ENCODE measurements at places on chromosomes 4 and X.

- H3K36me3 ChIP-seq: peaks cover 3% of the 10 kb centered on the region
- no peaks in the 10 kb centered on the region for H3K4me1 ChIP-seq
- no peak for DNase-seq
- no peak overlapping the region for H3K27ac ChIP-seq
- no peaks in the 10 kb centered on the region for H3K27me3 ChIP-seq
Observed at GRCh38 chrX:120522820-120523219, 37.9 kb downstream of the CUL4B start.

GRCh38 chr4:168409089-168409801 is 71.0 kb downstream of the DDX60L start:
- H3K27me3 ChIP-seq: no peaks in the 10 kb centered on the region
- H3K4me3 ChIP-seq: no peak overlapping the region
- DNase-seq: no peak
- peaks cover 5% of the 10 kb centered on the region for H3K4me1 ChIP-seq

- DNase-seq: no peak
Observed at GRCh38 chr4:110108422-110108821, 90.0 kb downstream of the ELOVL6 start.

- peak overlapping the region; percentile 99 for H3K4me3 ChIP-seq
- no peaks in the 10 kb centered on the region for H3K27me3 ChIP-seq
Observed at GRCh38 chr4:82430964-82431745, 765 bp downstream of the ENOPH1 start.

- H3K27ac ChIP-seq: no peak overlapping the region
- H3K4me3 ChIP-seq: no peak overlapping the region
- peaks cover 9% of the 10 kb centered on the region for H3K4me1 ChIP-seq
- no peaks in the 10 kb centered on the region for H3K27me3 ChIP-seq
- peaks cover 29% of the 10 kb centered on the region for H3K36me3 ChIP-seq
- no peak for DNase-seq
Observed at GRCh38 chr4:73064536-73064935, 5.0 kb downstream of the COX18 start.

GRCh38 chr4:26741491-26741871 is 119.2 kb upstream of the STIM2 start:
- H3K4me1 ChIP-seq: no peaks in the 10 kb centered on the region
- no peaks in the 10 kb centered on the region for H3K27me3 ChIP-seq
- peaks cover 5% of the 10 kb centered on the region for H3K36me3 ChIP-seq
- no peak for DNase-seq
- H3K27ac ChIP-seq: no peak overlapping the region

- H3K4me3 ChIP-seq: no peak overlapping the region
- DNase-seq: no peak
- no peak overlapping the region for H3K27ac ChIP-seq
Observed at GRCh38 chr4:118389721-118390120, 36.9 kb upstream of the PRSS12 start.

DNA sequence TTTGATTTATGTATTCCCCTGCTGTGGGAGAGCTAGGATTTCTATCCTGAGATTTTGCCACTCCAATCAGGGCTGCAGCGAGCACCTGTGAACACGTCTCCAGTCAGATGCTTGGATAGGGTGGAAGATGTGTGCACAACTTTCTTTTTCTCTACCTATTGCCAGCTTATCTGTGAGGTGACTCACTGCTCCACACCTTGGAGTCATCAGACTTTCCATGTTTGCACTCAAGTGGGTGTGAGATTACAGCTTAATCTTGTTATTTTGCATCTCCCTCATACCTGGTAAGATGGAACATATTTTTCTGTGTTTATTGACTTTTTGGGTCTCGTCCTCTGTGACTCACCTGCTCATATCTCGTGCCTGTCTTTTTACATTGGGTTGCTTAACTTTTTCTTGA is 32.2 kb downstream of the PSAPL1 start:
- H3K36me3 ChIP-seq: no peaks in the 10 kb centered on the region
- peaks cover 16% of the 10 kb centered on the region for H3K27me3 ChIP-seq
- no peak overlapping the region for H3K27ac ChIP-seq
- H3K4me3 ChIP-seq: no peak overlapping the region
- no peak for DNase-seq
- peaks cover 12% of the 10 kb centered on the region for H3K4me1 ChIP-seq

- H3K27ac ChIP-seq: no peak overlapping the region
- no peaks in the 10 kb centered on the region for H3K36me3 ChIP-seq
- no peak for DNase-seq
- H3K4me1 ChIP-seq: no peaks in the 10 kb centered on the region
Observed at GRCh38 chr4:142728233-142728632, 117.9 kb downstream of the INPP4B start.

- H3K4me1 ChIP-seq: peaks cover 40% of the 10 kb centered on the region
- H3K36me3 ChIP-seq: no peaks in the 10 kb centered on the region
- DNase-seq: no peak
- H3K27ac ChIP-seq: peak overlapping the region; percentile 93
- no peak overlapping the region for H3K4me3 ChIP-seq
Observed at GRCh38 chr4:53593765-53594164, 2.5 kb upstream of the LNX1 start.

DNA sequence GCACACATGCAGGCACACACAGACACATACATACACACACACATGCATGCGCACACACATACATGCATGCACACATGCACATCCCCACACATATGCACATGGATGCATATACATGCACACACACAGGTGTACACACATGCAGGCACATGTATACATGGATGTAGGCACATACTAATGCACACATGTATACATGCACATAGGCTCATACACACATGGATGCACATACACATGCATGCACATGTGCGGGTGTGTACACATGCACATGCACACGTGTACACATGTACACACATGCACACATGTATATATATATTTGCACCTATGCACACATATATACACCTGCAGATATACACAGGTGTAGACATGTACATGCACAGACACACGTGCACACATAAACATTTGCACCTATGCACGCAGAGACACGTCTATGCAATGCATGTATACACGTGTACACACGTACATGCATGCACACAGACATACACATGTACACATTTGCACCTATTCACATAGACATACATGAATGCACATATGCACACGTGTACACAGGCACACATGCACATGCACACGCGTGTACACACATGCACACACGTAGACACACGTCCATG is 4.0 kb downstream of the PLCXD1 start:
- no peaks in the 10 kb centered on the region for H3K27me3 ChIP-seq
- peak overlapping the region; percentile 22 for H3K4me3 ChIP-seq
- no peak for DNase-seq
- no peak overlapping the region for H3K27ac ChIP-seq

DNA sequence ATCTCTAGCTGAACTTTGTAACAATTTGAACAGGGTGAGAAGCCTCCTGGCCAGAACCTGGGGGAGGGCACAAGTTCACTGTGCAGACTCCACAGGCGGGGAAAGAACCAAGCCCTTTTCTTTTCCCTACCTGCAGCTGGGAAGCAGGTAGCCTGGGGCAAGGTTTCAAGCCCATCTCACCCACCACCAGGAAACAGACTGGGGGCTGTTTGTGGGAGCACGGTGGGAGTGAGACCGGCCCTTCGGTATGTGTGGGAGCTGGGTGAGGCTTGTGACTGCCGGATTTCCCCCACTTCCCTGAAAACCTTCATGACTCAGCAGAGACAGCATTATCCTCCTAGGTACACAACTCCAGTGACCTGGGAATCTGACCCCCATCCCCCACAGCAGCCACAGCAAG is 211.7 kb downstream of the ZNF674 start:
- H3K27ac ChIP-seq: no peak overlapping the region
- no peaks in the 10 kb centered on the region for H3K4me1 ChIP-seq
- DNase-seq: no peak
- H3K36me3 ChIP-seq: no peaks in the 10 kb centered on the region
- H3K4me3 ChIP-seq: no peak overlapping the region

GRCh38 chr4:4328840-4329239 is 38.8 kb downstream of the ZBTB49 start:
- no peaks in the 10 kb centered on the region for H3K27me3 ChIP-seq
- no peak overlapping the region for H3K27ac ChIP-seq
- no peak overlapping the region for H3K4me3 ChIP-seq
- no peak for DNase-seq
- no peaks in the 10 kb centered on the region for H3K4me1 ChIP-seq

GRCh38 chrX:37349221-37350033 is at the start of gene PRRG1:
TSS of gene PRRG1 (plus strand) at chrX:37349364. CDS start at chrX:37406250, 56,886 bp downstream.
- peak within 1 kb of the TSS; percentile 95 for H3K4me3 ChIP-seq
- peak; percentile 77 for DNase-seq
- no peaks in the 10 kb centered on the region for H3K4me1 ChIP-seq
- H3K27me3 ChIP-seq: no peaks in the 10 kb centered on the region

- no peaks in the 10 kb centered on the region for H3K27me3 ChIP-seq
- no peaks in the 10 kb centered on the region for H3K4me1 ChIP-seq
- peak overlapping the region; percentile 96 for H3K27ac ChIP-seq
- H3K4me3 ChIP-seq: peak overlapping the region; percentile 94
Observed at GRCh38 chrX:154370300-154371016, 4.0 kb downstream of the FLNA start.

DNA sequence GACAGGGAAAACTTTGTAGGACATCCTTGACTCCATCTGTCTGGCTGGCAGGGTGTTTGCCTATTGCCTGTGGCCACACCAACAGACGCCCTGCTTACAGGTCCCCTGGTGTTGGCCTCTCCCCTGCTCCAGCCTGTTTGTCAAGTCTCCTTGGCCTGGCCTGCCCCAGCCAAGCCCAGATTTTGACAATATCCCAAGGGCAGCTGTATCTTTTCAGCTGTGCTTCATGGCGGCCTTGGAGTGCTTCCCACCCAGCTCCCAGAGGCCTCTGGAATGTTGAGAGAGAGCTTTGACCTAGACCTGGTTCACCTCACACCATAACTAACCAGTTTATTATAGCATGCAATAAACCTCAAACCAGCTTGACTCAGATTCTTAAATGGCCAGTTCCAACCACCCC is 204.0 kb upstream of the NHS start:
- DNase-seq: no peak
- H3K4me1 ChIP-seq: peaks cover 16% of the 10 kb centered on the region
- no peak overlapping the region for H3K27ac ChIP-seq
- H3K4me3 ChIP-seq: no peak overlapping the region

DNA sequence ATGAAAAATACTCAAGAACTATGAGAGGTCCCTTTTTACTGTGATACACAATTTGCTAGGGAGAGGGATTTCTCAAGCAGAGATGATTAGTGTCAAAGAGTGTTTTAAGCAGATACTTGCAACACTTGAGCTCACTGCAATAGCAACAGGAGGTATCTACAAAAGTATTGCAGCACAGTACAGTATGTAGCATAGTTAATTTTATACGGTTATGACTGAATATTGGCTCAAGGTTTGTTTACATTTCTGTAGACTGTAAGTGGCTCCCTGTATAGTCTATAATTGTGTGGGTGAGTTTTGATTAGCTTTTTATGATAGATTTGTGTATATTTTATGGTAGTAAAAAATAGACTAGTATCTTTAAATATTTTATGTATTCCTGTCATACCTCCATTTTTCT is 1177.2 kb downstream of the TECRL start:
- H3K27ac ChIP-seq: no peak overlapping the region
- H3K4me1 ChIP-seq: no peaks in the 10 kb centered on the region
- no peaks in the 10 kb centered on the region for H3K36me3 ChIP-seq
- H3K4me3 ChIP-seq: no peak overlapping the region
- H3K27me3 ChIP-seq: no peaks in the 10 kb centered on the region

- no peak for DNase-seq
- no peaks in the 10 kb centered on the region for H3K27me3 ChIP-seq
- H3K27ac ChIP-seq: no peak overlapping the region
- H3K36me3 ChIP-seq: no peaks in the 10 kb centered on the region
- H3K4me3 ChIP-seq: no peak overlapping the region
Observed at GRCh38 chr4:176671532-176671931, 121.2 kb downstream of the VEGFC start.

DNA sequence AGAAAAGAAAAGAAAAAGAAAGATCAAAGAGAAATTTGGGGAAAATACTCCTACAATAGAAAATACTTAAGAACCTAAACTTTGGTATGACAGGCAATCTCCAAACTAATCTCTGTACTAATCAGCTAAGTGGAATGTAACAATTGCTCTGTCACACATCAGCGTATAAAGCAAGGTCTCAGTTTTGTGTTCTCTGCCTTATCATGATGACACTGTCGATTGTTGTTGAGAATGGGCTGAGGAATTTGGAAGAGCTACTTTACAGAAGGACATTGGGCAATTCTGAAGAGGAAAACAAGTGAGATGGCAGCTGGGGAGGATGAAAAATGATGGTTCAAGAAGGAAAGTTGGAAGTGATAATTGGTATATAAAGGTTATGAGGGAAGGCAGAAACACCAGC is 486.0 kb upstream of the HTR2C start:
- no peaks in the 10 kb centered on the region for H3K4me1 ChIP-seq
- DNase-seq: no peak

DNA sequence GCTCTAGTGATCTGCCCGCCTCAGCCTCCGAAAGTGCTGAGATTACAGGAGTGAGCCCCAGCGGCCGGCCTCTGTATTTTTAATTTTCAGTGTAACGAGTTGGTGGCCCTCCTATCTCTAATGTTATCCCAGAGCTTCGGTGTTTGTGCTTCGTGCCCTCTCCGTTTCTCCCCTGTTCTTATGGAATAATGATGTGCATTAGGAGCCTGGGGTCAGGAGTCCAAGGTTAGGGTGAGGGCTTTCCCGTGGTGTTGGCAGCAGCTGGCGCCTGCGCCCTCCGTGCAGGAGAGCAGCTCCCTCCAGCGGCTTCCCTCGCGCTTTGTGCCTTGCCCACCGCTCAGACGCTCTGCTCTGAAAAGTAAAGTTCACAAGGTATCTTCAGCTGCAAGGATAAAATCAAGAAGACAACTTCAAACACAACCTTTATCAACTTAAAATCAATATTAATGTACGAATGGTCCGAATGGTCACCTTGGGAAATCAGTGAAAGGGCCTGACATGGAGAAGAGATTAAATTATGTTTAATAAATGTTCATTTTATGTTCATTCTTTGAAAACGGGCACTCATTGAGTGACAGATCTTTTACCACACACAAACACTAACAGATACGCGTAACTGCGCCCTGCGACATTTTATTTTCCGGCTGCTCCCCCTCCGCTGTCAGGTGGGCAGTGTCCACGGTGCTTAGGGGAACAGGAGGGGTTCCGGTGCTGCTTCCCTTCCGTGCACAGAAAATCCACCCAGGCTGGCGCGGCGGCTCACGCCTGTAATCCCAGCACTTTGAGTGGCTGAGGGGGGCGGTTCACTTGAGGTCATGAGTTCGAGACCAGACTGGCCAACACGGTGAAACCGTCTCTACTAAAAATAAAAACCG is 62.4 kb downstream of the TRAPPC11 start:
- DNase-seq: no peak
- peak overlapping the region; percentile 72 for H3K4me3 ChIP-seq
- no peaks in the 10 kb centered on the region for H3K4me1 ChIP-seq

DNA sequence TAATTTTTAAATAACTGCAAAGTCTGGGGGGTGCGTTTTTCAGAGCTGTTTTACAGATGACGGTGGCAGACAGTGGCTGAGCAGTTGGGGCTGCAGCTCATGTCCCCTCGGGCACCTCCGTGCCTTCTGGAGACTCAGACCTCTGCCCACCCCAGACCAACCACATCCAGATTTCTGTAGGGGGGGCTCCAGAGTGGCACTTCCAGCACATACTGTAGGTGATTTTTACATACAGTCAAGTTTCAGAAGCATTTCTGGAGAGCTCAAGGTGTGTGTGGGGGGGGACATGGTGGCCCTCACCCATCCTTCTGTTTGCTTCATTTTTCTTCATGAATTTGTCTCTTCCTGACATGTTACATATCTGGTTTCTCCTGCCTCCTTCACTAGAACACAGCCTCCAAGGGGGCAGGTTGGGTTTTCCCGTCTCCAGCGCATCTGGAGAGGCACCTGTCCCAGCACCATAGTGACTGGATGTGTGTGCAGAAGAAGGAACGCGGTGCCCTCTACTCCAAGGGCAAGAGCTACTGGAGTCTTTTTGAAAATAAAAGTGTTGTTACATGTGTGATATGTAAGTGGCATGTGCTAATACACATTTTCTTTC is 37.5 kb downstream of the TMEM271 start:
- no peaks in the 10 kb centered on the region for H3K4me1 ChIP-seq
- no peak overlapping the region for H3K27ac ChIP-seq
- no peaks in the 10 kb centered on the region for H3K36me3 ChIP-seq
- H3K27me3 ChIP-seq: no peaks in the 10 kb centered on the region
- H3K4me3 ChIP-seq: no peak overlapping the region
